ENCODE measurements at places on chromosomes 4 and X.

DNA sequence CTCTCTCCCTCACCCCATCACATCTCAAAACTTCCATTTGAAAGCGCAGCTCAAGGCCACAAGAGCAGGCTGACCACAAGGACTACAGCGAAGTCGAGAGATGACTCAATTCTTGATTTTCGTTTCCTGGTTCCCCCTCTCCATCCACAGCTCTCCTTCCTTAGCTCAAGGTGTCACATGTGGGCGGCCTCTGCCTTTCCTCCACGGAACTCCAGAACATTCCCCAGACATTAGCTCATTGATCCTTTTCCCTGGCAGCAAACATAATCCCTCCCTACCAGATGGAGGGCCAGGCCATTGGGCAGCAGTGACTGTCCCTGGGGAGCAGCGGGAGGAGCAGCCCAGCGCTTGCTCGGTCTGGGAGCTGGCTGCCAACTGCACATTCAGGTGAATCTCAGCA lies 56.3 kb downstream of the CCDC149 start:
- DNase-seq, result no peak

GRCh38 chr4:35772291-35772690 lies 472.0 kb downstream of the ARAP2 start:
- no peak for DNase-seq

DNA sequence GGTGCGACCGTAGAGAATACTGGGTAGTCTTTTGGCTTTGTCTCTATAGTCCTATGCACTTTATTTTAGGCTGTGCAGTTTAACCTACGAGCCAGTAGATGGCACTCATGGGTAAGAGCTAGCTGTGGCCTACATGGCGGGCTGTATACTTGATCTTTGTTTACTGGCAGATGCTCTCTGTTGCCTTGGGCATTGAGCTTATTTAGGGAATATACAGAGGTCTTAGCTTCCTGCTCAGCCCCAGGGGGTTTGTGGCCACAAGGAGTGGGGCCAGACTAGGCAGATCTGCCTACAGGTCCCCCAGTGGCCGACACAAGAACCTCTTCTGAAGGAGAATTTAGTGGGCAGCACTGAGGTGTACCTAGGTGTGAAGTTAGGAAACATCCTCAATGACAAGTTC lies 227.6 kb upstream of the HDX start:
- DNase-seq, result no peak

- no peak for DNase-seq
These were observed 323.5 kb downstream of the FAM47A start for GRCh38 chrX:33808636-33809035.

DNA sequence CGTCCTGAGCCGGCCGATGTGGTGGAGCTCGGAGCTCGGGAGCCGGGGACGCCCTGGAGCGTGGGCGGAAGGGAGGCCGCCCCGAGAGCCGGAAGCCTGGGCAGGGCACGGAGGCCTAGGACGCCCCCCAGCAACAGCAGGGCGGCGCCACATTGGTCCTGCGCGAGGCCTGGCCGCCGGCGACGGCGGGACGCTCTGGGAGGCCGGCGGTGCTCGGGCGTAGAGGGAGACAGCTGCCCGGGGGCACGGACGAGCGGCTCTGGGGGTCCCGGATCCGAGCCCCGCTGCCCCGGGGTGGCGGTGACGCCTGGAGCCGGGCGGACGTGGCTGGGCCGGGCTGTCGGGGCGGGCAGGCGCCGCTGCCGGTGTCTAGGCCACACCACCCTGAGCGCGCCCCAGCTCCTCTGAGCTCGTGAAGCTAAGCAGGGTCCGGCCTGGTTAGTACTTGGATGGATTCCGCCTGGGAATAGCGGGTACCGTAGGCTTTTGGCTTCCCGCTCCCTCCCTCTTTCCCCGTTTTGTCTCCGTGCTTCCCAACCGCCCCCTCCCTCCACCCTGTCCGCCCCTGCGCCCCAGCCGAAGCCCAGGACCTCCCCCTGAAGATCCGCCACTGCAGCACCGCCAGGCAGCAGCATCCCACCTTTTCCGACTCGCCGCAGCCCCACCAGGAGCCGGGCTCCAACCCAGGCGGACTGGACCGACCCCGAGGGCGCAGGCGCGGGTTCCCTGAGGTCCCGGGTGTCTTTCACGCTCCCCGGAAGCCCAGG lies 12.1 kb downstream of the FRG2 start:
- DNase-seq, result no peak

GRCh38 chr4:142566777-142567176 lies 279.3 kb downstream of the INPP4B start:
- DNase-seq, result no peak

GRCh38 chr4:142549726-142550463 lies 296.2 kb downstream of the INPP4B start:
- DNase-seq, result no peak

DNA sequence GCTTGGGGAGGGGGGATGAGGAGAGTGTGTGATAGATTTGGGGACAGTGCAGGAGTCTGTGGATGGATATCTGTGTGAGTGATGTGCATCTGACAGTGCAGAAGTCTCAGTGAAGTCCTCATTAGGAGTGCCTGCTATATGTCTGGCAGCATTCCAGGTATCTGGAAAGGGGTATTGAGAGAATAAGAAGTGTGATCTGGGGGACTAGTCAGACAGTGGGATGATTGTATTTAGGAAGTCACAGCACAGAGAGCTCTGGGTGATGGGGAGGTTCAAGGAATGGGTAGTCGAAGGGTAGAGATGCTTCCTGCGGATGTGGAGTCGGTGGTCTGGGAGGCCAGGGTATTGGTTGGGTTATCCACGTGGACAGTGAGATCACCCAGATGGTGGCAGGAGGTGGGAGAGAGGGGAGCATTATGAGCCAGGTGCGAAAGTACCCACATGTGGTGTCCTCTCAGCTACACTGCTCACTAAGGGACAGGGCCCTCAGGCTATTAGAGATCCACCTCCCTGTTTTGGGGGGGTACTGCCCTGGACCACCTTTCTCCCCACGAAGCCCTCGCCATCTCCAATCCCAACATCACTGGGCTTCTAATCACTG lies 9.8 kb downstream of the MAGED2 start:
- no peak for DNase-seq

DNA sequence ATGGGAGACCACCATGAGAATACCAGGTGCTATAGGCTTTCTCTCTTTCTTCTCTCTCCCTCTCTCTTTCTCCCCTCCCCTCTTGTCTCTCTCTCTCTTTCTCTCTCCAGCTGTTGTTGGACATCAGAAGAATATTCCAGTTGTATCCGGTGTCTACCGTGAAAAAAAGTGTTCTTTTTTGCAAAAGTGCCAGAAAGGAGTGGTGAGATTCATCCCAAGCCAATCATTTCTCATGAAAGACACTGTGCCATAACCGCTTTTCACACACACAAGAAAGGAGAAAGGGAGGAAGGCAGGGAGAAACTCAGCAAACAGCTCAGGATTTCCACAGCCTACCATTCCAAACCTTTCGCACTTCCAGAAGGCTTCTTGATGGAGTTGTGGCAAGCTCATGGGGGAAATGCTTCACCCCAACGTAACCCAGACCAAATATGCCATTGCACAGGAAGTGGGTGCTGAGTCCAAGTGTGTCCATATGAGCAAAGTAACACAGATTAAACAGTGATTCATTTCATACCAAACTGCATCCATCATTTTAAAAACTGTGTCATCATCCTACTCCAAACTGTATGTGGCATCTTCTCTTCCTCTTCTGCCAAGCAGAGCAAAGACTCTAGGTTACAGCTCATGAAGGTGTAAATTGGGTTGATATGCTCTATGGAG lies 224.0 kb downstream of the APBB2 start:
- no peak for DNase-seq

DNA sequence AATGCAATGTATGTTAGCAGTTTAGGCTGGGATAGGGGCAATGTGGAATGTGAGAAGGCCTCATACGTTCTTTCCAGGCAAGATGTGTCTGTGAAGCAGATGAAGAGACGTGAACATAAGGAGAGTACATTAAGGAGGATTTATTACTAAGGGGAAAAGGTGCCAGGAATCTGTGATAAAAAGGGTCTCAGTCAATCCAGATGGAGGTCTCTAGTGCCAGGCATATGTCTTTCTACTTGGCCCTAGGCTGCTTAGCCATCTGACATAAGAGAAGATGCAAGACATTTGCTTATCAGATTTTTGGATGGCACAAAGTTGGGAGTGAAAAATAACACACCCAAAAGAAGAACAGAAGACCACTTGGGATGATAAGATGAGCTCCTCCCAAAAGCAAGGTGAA lies 93.0 kb upstream of the PRKG2 start:
- DNase-seq, result no peak

- no peak for DNase-seq
These were observed 5.7 kb downstream of the GPRIN3 start for GRCh38 chr4:89301902-89302301.

- no peak for DNase-seq
These were observed 10.7 kb downstream of the USP9X start for GRCh38 chrX:41095908-41096307.

DNA sequence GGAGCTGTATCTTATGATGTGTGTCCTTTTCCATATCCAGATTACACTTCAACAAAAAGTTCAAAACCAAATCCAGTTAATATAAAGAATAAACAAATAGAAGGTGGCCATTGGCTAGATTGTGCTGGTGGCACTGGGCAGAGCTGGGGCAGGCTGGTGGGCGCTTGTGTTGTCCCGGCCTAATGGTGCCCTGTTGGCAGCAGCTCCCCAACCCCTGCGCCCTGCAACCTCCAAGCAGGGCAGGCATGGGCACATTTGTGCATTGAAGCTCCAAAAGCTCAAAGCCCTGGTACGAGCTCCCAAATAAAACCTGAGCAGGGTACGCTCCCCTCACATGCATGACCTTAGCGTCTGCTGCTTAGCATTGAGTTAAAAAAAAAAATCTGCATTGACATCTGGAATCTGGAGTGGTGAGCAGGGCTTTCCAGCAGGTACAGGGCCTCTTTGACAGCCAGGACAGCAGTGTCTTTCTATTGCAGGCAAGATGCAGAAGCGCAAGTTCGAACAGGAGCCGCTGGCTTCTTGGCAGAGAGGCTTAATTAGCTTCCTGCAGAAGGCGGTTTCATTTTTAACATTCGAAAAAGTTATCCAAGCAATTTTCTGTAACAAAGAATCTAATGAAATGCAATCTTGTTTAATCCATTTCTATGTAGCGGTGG lies 25.9 kb upstream of the NYX start:
- no peak for DNase-seq

DNA sequence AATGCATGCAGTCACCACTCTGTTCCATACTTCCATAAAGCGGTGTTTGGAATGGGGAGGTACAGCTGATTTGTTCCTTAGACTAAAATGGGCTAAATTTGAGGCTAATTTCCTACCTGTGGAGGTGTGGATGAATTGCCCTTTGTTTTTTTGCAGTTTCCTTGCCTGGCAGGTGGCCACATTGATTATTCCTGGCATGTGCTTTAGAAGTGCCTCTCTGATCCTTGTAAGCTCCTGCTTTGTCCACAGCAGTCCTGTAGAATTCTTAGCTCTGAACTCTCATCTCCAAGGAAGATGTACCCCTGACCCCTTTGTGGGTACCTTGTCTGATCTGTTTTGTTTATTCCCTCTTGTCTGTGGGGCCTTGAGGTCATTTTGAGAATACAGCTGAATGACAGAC lies 136.8 kb downstream of the ADGRL3 start:
- DNase-seq, result no peak

DNA sequence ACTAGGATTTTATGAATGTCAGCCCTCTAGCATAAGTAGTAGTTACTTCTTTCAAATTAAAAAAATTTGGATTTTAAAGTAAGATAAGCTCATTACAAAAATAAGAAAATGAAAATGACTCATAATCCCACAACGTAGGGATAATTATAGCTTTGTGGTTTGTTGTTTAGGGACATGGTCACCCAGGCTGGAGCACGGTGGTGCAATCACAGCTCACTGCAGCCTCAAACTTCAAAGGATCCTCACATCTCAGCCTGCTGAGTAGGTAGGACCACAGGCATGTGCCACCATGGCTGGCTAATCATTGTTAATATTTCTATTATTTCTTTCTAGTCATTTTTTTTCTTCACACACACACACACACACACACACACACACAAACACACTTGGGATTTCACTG lies 57.6 kb downstream of the PLAC1 start:
- no peak for DNase-seq

DNA sequence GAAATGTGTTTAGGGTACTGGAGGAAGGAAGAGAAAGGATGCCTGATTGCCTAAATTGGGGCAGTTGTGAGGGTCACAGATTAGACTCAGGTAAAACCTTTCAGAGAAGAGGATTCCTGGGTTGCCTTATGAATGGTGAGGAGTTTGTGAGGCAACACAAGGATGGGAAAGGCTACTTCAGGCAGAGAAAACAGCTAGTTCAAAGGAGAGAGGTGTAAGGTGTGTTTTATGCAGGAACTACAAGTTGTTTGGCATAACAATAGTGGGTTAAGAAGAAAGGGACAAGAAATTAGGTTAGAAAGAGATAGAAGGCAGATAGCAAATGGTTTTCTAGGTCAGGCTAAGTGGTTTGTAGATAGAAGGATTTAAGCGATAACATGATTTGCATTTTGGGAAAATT lies 75.1 kb upstream of the PGRMC2 start:
- no peak for DNase-seq

DNA sequence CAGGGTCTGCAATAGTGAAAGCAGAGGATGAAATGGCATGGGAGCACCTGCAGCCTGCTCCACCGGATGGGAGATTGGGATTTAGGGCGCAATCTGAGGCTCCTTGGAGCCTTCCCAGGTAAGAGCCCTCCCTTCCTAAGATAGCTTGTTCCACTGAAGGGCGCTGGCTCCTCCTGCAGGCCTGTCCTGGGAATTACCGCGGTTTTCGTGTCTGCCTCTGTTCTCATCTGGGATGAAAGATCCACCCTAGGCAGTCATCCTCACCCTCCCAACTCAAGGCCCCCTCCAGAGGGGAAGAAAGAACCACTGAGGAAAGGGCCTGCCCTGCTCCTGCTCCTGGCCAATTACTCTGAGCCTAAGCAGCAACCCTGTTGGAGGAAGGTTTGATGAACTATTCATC lies 547.5 kb downstream of the SMARCA1 start:
- DNase-seq, result no peak

GRCh38 chr4:73417973-73418372 lies 13.9 kb downstream of the ALB start:
- no peak for DNase-seq

DNA sequence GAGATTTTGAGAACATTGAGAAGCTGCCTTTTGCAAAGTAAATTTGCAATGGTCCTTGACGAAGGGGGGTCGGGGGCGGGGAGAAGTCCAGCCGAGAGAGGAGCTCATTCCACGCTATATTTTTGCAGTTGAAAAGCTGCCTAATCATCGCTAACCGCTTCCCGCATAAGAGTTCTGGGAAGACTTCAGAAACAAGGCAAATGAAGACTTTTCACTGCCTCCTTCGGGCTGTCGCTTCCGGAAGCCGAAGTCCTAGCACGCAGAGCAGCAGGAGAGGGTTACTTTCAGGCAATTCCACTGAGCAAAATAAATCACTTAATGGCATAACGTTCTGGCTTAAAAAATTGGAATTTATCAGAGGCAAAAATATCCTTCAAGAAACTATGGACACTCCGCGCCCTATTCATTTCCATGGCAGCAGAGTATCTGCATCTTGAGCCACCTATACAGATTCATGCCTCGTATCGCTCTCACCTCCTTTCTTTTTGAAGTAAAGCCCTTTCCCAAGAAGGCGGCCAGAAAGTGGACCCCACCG lies 2.6 kb upstream of the LRAT start:
- DNase-seq, result no peak
